Neuronal stem cell (in vitro differentiated cells): ENCODE measurements at places on chromosomes 3 and 15.

DNA sequence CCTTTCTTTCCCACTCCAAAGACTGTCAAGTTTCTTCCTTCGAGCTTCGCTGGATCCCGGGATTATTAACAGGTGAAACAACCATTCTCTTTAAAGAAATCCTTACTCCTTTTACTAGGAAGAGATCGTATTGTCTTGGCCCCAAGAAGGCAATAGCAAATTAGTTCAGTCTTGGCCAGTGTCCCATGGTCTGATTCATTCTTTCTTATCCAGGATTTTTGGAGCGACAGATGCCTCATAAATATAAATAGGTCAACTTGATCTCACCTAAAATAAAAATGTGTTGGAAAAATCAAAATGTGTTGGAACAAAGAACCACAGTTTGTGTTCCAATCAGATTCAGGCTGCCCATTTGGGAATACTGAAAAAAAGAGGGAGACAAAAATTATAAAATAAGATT lies 140.1 kb upstream of the TMEM108 start:
- DNase-seq: no peak

GRCh38 chr3:15420871-15421270 lies 6.5 kb downstream of the METTL6 start:
- no peak for DNase-seq

- no peak for DNase-seq
These were observed 581.2 kb downstream of the FOXP1 start for GRCh38 chr3:71002298-71002697.

GRCh38 chr15:62085740-62086139 lies 19.0 kb downstream of the C2CD4A start:
- no peak for DNase-seq

- no peak for DNase-seq
These were observed 60.5 kb downstream of the SENP2 start for GRCh38 chr3:185646382-185647133.

DNA sequence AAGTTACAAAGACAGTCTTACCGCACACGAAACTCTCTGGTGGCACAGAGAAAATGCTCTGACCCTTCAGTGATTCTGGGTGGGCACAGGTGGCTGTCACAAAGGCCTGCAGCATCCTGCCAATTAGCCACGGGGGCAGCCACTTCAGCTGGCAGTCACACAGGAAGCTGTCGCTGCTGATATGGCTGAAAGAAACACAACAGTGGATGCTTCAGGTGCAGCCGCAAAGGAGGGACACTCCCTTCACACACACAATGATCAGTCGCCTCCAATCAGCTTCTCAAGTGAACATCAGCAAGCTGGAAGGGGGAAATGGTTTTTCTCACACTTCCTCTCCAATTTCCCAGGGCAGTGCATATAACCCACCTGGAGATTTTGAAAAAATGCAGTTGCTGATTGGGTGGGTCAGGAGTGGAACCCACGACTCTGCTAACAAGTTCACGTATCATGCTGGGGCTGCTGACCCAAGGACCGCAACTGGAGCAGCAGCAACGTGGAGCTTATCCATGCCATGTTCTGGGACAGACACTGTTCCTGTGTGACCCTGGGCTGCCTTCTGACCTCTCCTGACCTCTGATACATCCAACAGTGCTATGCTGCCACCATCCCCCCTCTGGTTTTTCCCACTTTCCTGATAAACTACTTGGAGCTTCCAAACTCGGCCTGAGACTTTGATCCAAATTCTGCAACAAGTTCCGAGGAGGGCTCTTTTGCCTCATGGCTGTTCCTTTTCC lies 106.6 kb downstream of the LRIG1 start:
- DNase-seq: no peak
